ENCODE measurements at places on chromosomes 11 and 22. TPM values are rescaled to one million over a fixed set of nuclear protein-coding genes. Genes with fewer than 3 reads are reported as not detected.

Gene TRIM6
- 3.3 TPM for total RNA-seq

Gene CPT1B
- 7.5 TPM for total RNA-seq

GRCh38 chr22:28029201-28029948 lies 110.3 kb upstream of the PITPNB start:
- peak; percentile 99 for DNase-seq

GRCh38 chr22:44338177-44338810 lies 25.5 kb upstream of the SHISAL1 start:
- DNase-seq: no peak

- DNase-seq: peak; percentile 19
These were observed 5.1 kb upstream of the SLC22A8 start for GRCh38 chr11:63020671-63021291.

DNA sequence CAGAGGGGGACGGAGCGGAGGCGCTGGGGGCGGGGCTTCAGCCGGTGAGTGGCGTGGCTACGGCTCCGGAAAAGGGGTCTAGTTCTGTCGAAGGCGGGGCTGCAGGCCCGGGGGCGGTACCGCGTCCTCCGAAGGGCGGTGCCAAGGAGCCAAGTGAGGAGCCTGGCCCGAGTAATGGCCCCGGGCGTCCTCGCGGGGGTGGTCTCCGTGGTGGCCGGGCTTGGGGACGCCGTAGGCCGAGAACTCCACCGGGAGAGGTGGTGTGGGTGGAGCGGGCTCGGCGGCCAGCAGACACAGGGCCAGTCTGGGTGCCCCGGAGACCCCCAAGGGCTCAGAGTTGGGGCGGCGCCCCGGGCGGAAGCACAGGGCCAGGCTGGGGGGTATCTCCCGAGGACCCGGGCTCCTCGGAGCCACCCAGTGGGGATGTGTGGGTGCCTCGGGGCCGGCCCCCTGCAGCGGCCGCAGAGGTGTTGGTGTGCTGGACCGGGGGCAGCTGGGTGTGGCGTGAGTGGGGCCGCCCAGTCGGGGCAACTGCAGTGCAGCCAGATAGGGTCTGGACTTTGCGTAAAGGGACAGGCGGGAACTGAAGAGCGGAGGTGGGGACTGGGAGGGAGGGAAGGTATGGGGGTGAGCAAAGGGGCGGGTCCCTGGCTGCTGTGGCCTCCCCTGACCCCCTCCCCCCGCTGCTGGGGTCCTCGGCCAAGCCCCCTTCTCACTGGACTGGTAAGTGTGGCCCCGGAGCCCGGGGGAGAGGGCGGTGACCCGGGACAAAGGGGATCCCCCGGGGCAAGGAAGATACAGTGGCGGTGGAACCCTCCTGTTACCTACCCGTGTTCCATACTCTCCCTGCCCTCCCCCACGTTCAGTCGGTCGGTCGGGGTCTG lies 838 bp downstream of the FKBP2 start:
- peak; percentile 52 for DNase-seq

- DNase-seq: no peak
These were observed 24.1 kb downstream of the NADSYN1 start for GRCh38 chr11:71476926-71477640.

Measured in dermis blood vessel endothelial cell (primary cell).